NCI-H1417 treated with DMSO at 0.1 percent for 48 hours (cell line): ENCODE measurements at places on chromosomes 1 and 21.

DNA sequence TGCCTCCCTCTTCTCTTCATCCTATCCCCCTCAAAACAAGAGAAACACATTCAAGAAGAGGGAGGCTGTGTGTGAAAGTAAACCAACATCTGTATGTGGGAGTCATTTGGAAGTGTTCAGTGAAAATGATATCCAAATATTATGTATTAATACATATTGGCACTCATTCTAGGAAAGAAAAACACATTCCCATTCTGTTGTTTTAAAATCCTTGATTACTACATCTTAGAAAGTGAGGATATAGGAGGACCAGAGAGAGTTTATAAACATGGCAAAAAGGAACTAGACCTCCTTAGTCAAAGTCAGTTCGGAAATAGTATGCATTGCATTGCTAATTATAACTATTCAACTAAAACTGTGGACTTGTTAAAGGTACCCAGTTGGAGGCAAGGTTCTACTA is 786.6 kb downstream of the ADGRL2 start:
- no peak for DNase-seq

- DNase-seq = no peak
Observed at GRCh38 chr1:181251001-181251712, 162.7 kb downstream of the IER5 start.

- DNase-seq = no peak
Observed at GRCh38 chr1:9410737-9411297, 118.1 kb downstream of the SPSB1 start.

DNA sequence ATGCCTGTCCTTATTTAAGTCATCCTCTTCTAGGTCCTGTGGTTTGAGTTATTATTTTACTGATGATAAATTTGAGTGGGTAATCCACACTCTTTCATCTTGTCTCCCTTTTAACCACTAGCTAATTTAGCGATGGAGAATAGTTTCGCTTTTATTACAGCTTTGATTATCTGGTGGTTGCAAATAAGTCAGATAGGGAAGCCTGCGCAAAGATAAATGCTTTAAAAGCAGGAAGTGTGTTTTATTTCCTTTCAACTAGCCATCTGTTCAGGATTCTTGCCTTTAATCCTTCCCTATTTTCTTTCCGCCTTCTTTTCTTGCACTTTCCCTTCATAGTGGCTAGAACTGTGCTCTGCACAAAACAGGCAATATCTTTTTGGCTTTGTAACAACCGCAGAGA is 129.0 kb downstream of the TGFB2 start:
- DNase-seq = no peak

- DNase-seq = no peak
Observed at GRCh38 chr1:109784551-109785252, 21.0 kb upstream of the EPS8L3 start.

- no peak for DNase-seq
Observed at GRCh38 chr1:167288390-167289074, 67.8 kb downstream of the POU2F1 start.
